ENCODE measurements at places on chromosomes 3 and 15.

DNA sequence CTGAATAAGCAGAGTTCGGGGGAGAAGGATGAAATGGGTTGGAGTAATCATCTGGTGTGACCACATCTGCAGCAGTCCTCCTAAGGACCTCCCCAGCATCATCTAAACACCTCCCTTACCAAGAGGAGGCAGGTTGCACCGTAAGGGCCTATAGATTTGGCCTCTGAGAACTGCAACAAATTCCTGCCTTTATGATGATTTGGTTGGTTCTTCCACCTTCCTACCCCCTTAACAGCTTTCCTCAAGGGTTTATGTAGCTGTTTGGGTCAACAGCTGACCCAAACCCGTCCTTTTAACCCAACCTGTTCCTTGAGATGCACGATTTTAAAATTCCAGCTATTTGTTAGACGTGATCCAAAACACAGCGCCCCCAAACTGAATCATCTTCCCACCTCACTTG, 58.2 kb downstream of the AAGAB start:
- no peak for DNase-seq

DNA sequence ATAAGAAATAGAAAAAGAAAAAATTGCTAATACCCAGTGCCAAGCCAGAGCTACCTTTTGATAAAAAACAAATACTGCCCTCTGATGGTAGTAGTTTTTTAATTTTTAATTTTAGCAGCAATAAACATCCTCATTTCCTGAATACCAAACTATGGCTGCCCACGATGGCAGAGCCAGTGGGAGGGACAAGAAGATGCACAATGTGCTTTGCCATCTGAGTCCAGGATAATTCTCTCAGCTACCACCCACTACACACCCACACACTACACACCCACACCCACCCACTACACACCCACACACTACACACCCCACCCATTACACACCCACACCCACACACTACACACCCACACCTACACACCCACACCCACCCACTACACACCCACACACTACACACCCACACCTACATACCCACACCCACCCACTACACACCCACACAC, 17.8 kb downstream of the CEP19 start:
- DNase-seq, result no peak

- DNase-seq, result no peak
Observed at GRCh38 chr3:127370906-127371305, 83.1 kb upstream of the PRR20G start.

GRCh38 chr3:107988460-107989175, 102.2 kb downstream of the CD47 start:
- no peak for DNase-seq

- no peak for DNase-seq
Observed at GRCh38 chr3:112407888-112408702, 75.1 kb downstream of the CD200 start.

- no peak for DNase-seq
Observed at GRCh38 chr3:195163719-195164572, 107.0 kb downstream of the XXYLT1 start.

- no peak for DNase-seq
Observed at GRCh38 chr3:42653303-42653559, 266 bp upstream of the ZBTB47 start.

DNA sequence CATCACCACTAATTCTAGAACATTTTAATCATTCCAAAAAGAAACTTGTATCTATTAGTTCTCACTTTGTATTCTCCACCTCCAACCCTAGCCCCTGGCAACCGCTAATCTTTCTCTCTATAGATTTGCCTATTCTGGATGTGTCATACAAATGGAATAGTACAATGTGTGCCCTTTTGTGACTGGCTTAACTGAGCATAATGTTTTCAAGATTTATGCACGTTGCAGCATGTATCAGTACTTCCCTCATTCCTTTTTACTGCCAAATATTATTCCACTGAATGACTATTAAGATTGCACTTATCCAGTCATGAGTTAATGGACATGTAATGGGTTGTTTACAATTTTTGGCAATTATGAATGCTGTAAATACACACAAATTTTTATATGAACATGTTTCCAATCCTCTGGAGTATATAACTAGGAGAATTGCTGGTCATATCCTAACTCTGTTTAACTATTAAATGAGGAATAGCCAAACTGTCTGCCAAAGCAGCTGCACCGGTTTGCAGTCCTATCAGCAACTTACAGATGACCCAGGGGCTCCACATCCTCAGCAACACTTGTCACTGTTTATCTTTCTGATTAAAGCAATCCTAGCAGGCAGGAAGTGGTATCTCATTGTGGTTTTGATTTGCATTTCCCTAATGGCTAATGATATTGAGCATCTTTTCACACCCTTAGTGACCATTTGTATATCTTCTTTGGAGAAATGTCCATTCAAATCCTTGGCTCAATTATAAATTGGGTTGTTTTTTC, 42.9 kb downstream of the DCUN1D1 start:
- no peak for DNase-seq

GRCh38 chr3:114323546-114324254, 29.9 kb downstream of the TIGIT start:
- no peak for DNase-seq

GRCh38 chr3:111485086-111485485, 56.9 kb upstream of the CD96 start:
- DNase-seq, result no peak

DNA sequence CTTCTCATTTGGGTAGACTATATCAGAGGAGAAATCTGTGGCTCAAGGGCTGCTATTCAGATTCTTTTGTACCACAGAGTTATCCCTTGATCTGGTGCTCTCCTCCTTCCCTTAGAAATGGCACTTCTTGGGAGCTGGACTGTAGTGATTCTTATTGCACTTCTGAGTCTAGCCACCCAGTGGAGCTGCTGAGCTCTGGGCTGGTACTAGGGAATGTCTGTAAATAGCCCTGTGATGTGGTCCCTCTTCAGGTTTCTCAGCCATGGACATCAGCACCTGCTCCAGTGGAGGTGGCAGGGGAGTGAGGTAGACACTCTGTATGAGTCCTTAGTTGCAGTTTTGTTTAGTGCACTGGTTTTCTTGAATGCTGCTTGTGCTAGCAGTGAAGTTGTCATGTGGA, 1292.6 kb downstream of the SI start:
- no peak for DNase-seq

DNA sequence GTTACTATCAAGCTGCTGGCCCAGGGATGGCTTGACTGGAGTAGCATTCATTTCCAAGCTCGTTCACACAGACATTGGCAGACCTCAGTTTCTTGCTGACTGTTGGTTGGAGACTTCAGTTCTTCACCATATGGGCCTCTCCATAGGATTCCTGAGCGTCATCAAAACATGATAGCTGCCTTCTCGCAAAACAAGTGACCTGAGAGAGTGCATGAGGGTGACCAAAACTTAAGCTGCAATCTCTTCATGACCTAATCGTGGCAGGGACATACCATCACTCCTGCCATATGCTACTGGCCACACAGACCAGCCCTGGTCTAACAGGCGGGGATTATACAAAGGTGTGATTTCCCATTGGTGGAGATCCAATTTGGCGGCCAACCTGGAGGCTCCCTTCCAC, 46.0 kb upstream of the C3orf22 start:
- DNase-seq, result no peak

DNA sequence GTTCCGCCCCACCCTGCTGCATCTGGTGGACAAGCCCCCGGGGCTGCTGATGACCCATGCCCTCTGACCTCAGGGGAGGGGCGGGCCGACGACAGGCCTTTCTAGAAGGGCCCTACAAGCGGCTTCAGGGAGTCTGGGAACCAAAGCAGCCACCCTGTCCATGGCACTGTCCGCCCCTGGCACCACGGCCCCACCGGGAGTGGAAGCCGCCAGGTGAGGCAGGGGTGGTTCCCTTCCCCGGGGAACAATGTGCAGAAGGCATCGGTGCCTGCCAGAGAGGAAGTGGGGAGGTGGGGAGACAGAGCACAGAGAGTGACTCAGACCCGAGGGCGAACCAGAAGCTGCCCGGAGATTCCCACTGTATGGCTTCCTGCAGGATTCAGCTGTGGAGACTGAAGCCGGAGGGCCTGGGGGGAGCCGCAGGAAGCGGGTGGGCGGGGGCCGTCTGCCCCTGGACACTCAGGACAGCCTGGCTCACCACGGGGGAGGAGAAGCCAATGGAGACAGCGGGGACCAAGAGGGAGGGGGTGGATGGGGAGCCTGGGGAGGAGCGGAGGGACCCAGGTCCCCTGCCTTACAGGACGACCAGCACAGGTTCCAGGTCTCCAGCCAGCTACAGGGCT, 134.0 kb downstream of the TPRA1 start:
- DNase-seq, result no peak

DNA sequence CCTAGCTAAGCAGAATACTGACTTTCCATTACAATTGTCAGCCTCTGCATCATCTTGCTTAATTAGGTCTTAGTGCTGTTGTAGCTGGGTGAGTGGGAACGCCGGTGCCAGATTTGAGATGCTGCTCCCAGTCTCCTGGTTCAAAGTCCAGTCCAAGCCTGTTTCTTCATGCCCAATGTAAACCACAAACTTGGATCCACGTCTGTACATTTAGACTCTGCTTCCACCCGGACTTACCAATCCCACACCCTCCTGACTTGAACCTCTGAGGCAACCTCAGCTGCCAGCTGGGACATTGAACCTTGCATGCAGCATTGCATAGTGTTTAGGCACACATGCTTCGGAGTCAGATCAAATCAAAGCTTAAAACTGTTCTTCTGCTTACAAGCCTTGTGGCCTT, 43.0 kb downstream of the BCL2L10 start:
- DNase-seq, result no peak

- DNase-seq, result no peak
Observed at GRCh38 chr3:89571298-89571697, 463.9 kb downstream of the EPHA3 start.

DNA sequence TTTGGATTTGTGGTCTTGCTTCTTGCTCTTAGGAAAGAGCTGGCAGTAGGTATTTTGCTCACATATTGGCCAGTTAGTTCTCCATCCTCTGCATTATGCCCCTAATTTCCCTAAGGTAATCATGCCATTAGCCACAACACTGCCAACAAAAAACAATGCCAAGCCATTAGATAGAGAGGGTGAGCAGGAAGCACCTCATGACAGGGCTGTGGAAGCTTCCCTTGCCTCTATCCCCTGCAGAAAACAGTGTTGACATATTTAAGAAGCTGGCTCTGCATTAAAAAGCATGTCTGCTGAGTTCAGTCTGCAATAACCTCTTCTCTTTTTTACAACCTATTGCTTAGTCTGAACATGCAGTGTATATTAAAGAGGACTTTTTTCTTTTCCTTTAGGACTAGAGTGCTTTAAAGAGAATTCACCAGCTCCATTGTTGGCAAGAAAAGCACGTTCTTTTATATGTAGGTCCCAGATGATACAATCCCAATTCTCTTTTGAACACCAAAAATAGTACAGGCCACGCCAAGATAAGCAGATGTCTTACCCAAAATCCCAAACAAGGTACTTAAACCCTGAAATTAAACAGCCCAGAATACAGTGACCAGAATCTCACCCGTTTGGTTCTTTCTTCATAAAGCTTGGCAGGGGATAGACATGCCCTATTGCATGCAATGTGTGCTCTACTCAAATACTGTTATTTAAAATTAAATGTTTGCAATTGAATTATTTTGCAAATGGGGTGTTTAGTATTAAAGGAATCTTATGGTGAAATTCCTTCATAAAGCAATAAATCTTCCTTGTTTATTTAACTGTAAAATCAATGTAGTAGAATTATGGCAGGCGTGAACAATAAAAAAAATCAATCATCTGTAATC, 93.7 kb upstream of the UBE3A start:
- DNase-seq, result no peak

DNA sequence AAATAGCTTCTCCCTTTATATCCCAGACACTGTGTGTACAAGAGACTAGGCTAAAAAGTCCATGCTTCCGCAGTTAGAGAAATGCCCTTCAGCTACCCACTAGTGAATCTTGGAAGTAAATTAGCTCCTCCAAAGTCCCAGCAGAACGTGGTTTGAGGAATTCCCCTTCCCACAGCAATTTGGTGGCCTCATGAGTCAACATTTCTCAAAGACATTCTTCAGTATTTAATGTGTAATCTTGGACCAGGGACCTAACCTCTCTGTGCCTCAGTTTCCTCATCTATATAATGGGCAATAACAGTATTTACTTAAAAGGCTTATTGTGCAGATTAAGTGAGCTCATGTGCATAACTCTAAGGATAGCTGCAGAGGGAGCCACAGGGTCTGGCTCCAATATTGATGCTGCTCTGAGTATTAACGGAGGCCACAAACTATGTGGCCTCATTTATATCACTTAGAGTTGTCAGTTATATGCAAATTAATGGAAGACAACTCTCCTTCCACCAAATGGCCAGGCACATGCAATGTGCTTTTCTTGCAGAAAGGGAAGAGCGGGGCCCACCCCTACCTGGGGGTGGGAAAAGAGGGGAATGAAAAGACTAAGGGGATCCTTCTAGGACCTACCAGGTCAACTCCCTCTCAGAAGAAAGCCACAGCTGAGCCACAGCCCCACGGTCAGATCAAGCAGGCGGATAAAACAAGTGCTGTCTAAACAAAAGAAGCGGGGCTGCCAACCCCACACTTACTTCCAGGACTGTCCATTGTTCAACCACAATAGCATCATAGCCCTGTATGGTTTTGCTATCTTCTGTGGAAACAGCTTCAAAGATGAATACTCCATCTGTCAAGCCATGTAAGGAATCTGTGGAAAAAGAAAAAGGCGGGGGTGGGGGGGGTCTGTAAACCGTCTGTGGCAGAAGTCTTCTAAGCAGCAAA, 92.4 kb downstream of the OXNAD1 start:
- DNase-seq, result no peak

DNA sequence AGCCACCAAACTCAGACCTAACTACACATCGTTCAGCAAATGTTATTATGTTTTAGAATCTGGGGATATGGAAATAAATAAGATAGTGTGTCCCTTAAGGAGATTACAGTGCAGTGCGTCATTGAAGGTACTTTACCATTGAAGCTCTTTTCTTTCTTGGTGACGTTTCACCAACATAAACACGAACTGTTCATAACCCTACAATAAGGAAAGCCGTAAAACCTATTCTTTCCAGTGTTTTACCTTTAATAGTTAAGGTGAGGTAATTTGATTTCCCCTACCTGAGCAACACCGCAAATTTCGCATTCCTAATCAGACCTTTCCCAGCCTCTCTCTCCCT, 826 bp downstream of the CCDC66 start:
- DNase-seq, result peak; percentile 25

DNA sequence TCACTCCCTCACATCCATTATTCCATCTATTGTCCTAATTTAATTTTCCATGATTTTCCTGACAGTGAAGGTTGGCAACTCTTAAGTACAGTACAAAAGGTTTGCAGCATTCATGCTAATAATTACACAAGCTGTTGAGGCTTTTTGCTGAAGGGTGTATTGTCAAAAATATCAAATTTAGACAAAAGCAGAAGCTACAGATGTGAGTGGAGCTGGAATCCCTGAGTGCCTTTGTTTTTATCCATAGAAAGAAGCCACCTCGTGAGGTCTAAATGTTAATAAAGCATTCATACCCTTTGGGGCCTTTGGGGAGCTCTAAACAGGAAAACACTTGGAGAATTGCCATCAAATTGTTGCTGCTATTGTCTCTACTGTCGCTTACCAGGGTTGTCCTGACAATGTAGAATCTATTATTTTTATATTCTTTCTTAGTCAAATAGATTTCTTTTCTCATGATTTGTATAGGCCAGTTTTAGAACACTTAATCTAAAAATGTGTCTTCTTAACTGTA, 185.8 kb upstream of the ROBO1 start:
- peak; percentile 41 for DNase-seq

GRCh38 chr15:84981711-84982300, at the start of gene PDE8A:
Gene PDE8A (plus strand): TSS chr15:84981856. CDS start chr15:84982163, 307 bp downstream.
- DNase-seq, result no peak

All from NCI-H2227 treated with DMSO at 0.1 percent for 48 hours (cell line).